ENCODE measurements at places on chromosomes 6 and 20. TPM values are rescaled to one million over a fixed set of nuclear protein-coding genes. Genes with fewer than 3 reads are reported as not detected.

GRCh38 chr6:133187657-133188453 is 53.3 kb upstream of the EYA4 start:
- DNase-seq: no peak

GRCh38 chr6:28814032-28814976 is 109.5 kb downstream of the TRIM27 start:
- DNase-seq: no peak

DNA sequence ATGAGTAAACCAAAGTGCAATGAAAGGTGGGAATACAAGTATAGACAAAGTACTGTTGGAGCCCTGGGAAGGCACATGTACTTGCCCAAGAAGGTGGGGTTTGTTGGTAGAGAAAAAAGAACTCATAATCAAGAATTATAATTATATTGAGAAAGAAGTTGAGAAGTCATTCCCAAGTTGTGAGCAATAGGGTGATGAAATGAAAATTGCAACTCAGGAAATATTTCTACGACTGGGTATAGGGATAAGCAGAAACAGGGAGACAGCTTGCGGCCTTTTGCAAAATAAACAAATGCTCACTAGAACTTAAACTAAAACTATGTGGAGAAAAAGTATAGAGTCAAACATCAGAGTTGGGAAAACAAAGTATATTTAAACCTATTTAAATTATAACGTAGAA is 250.7 kb upstream of the FAM83B start:
- DNase-seq: no peak

- no peak for DNase-seq
Observed at GRCh38 chr6:87747646-87748045, 45.6 kb upstream of the AKIRIN2 start.

DNA sequence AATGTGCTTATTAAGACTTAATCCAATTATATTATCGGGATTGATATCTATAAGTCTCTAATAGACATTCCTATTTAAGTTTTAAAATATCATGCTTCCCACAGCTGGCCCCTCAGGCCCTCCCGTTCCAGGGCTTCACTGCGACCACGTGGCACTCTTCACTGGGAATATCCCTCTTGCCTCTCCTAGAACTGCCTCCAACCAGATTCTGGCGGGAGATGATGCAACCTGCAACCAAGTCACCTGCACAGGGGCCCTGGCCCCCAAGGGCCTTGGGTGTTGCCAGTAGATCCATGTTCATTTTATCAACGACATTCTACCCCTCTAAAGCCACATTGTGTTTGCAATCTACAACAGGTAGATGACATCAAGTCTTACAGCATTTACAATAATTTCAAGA is 18.4 kb upstream of the RAMACL start:
- no peak for DNase-seq

DNA sequence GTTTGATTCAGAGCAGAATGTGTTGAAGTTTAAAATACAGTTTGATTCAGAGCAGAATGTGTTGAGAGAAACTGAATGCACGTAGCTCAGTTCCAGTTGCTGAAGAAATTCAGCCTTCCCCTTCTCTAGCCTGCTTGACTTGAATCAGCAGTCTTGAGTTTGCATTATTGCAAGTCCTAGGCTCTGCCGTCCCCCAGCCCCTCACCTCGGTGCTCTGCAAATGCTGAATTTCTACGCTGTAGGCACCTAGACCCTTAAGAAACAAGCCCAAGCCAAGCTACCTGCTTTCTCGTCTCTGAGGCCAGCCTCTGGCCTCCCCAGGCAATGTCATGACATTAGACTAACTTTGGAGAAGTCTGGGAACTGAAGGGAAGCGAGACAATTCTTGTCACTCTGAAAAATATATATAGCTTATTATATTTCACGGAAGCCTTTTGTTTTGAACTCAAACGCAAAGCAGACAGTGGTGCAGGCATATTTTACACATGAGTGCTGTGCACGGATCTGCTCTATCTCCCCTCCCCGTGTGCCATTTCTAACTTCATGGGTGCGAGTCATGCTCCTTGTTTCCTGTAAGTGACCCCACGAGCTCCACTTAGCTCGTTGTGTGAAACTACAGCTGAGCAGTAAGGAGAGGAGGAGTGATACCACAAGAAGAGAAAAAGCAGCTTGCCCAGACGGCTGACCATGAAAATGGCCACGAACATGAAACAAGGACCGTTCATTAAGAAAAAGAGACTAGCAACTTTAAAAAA is 71.4 kb upstream of the DUSP22 start:
- no peak for DNase-seq

GRCh38 chr6:134647861-134648260 is 302.0 kb downstream of the ALDH8A1 start:
- no peak for DNase-seq

GRCh38 chr6:19851241-19852089 is 14.3 kb downstream of the ID4 start:
- DNase-seq: peak; percentile 87

GRCh38 chr20:10185741-10186558 is 32.7 kb upstream of the SNAP25 start:
- DNase-seq: peak; percentile 60

- DNase-seq: peak; percentile 78
Observed at GRCh38 chr6:146546443-146547043, 2.9 kb downstream of the RAB32 start.

DNA sequence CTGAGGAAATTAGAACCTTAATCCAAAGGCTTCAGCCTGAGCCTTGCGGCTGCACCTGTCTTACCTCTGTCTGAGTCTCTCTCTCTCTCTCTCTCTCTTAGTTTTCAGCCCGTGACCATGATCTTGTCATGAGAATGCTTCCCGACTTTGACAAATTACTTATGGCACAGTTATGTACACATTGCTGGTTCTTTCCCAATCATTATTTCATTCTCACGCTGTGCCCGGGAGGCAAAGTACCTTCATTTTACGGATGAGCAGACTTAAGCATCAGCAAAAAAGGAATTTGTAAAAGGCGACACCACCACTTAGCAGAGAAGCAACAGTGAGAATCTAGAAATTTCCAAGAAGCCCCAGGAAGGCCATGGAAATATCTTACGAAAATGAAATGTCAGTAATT is 54.6 kb downstream of the GMPR start:
- no peak for DNase-seq

DNA sequence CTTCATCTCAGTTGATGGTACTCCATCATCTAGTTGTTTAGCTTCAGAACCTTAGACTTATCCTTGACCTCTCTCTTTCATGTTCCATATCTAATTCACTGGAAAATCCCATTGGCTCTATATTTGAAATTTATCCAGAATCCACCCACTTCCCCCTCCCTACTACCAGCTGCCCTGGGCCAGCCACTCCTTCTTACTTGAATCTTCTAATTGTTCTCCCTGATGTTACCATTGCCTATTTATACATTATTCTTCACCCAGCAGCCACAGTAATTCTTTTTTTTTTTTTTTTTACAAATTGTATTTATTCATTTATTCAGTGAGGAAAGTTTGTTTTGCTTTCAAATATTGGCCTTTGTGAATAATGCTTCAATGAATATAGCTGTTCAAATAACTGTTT is 8.2 kb downstream of the SEC23B start:
- DNase-seq: no peak

DNA sequence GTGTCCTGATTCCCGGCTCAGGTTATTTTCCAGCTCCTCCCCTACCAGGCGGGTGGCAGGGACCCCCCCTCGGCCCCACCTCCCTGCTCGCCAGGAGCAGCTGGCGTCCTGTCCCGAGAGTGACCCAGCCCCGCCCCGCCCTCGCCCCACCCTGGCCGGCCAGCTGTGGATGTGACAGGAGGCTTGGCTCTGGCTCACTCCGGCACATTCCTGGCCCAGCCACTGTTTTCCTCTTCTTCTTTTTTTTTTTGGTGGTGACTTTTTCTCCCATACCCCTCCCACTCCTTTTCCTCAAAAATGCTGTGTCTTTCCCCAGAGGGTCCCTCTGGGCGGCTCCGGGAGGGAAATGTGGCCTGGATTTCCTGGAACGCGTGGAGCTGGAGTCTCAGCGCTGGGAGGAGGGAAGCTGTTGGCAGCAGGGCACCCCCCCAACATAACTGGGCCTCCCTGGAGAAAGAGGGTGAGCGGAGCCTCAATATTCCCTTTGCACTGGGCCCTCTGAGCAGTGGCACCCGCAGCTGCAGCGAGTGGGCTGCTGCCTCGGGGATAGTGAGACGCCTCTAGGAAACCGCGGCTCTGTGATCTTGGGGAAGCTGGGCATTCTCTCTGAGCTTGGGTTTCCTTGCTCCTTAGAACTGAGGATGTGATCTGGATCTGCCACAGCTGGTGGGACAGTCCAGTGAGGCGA is 28.3 kb upstream of the CSNK2A1 start:
- DNase-seq: peak; percentile 94

DNA sequence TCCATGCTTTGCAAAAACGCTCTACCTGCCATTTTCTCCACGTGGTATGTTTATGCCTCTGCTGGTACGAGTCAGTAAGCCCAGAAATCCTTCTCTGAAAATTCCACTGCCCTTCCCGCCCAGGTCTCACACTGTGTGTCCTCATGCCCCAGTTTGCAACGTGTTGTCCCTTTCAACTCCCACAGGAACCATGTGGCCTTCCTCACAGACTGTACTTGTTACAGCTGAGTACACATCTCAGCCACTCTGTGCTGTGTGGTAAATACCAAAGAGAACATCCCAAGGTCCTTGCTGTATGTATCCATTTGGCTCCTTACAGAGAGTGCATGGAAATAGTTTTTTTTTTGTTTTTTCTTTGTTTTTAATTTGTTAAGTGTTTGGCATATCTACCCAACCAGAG is 56.9 kb downstream of the RTN4IP1 start:
- no peak for DNase-seq

DNA sequence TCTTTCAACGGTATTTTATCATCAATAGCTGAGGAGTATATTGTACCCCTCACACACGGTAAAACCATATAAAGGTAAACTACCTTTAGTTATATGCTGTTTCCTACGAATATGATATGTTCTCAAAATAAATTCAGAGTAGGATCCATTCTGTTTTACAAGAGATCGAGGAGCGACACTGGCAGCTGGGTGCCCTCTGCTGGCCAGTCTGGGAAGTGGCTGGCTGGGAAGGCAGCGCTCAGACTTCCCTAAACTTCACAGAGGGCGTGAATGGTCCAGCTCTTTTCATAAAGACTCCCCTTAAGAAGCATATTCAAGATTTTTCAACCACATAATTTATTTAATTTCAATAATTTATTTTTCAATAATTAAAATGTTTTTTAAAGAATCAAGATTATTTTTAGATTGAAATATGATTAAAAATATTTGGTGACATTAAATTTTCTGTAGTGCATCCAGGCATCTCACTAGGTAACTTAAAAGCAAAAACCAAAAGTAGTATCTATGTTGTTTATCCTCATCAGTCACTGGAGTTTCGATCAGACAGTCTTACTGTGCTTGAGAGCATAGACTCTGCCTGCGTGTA is 187.5 kb upstream of the PDE10A start:
- DNase-seq: peak; percentile 85

DNA sequence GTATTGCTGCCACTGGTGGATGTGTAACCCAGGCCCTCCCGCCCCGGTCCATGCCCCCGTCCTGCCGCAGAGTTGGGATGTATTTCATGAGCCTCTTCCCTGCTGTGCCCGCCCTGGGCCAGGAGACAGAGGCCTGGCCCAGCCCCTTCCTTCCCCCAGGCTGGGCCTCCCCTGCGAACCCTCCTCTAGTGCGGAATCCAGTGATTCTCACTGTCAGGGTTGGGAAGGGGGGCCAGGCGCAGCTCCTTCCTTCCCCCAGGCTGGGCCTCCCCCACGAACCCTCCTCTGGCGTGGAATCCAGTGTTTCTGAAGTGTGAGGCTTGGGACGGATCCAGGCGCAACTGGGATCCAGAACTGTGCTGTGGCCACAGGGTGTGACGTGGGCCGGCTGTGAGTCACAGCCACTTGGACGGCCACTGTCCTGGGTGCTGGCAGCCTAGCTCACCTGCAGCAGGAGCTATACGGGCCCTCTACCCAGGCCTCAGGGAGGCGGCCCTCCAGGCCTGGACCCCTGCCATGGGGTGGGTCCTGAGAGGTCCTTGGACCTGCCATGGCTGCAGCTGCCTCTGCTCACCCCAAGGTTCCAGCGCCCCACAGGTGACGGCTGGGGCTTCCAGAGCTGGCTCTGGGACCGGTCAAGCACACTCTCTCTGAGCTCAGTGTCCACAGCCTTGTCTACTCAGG is 28.3 kb downstream of the COL20A1 start:
- peak; percentile 81 for DNase-seq

DNA sequence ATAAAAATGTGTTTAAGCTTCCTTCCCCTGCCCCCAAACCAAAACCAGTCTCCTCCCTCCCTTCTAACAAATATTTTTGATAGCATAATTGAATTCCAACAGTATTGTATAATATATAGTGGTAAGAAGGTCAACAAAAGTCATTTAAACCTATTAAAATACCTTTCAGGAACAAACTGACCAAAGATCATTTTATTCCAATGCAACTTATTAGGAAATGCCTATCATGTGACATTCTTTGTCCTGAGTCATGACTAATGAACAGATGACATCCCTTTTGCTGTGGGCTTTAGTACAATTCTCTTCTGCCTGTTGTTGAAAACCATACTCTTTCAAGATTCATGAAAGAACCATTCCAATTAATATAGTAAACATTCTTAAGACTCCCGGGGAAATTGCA is 51.5 kb upstream of the TRAF3IP2 start:
- DNase-seq: no peak

DNA sequence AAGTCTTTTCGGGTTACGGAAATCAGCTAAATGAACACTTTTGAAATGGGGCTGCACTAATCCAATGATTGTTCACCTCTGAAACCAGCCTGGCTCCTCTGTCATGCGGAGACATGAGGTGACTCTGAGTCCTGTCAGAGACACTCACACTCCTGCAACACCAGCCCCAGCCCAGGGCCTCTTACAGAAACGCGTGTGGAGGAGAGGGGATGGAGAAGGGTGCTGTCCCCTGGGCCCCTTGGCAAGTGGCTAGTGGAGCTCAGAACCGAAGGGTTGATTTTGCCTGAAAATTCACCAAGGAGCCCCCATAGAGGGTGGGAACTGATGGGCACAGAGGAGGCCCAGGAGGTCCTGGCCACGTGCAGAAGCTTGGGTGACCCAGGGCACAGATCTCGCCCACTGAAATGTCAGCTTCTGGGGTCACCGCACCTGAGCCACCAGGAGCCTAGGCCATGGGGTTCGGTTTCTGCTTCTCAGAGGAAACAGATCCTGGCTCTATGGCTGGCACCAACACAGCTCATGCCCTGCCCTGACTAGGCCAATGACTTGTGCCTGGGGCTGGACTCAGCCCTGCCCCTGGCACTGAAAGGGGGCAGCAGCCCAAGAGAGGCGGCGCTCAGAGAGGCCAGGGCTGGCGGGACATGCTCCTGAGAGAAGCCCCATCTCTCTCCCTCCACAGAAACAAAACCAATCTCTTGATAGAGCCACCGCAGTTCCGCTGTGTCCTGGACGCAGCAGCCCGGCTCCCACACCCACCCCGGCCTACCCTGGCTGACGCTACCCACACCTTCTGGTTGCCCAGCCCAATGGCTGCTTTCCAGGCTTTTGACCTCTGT is 144.7 kb downstream of the ERMARD start:
- no peak for DNase-seq

Gene TP53TG5
- not detected for total RNA-seq

Gene DEFB124
- total RNA-seq: not detected

Gene CGA
- total RNA-seq: 1.9 TPM

Gene CLPSL1
- not detected for total RNA-seq

Gene TUBB2B
- total RNA-seq: 87.5 TPM

Gene GRIK2
- 3.1 TPM for total RNA-seq

Gene GTSF1L
- total RNA-seq: not detected

Gene RSPH3
- total RNA-seq: 7.8 TPM

Gene ZSCAN31
- 14.3 TPM for total RNA-seq

Gene LY86
- 0.72 TPM for total RNA-seq

All from tongue (tissue), 3 donors.